ENCODE measurements at places on chromosomes 6 and 20.

DNA sequence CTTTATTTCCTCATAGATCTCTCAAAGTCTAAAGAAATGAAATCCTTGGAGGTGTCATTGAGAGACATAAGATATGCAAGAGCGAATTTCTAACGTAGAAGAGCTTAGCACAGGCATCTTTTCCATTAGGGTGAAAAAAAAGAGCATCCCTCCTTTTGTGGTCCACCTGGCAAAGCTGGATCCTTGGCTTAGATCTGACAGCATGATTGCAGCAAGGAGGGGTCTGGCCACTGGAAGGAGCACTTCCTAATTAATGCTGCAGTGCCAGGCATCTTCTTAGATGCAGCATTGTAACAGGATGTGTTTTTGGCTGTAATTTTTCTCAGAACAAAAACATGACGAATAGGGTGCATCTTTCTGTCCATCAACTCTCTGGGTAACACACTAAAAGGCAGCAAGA is 60.1 kb upstream of the TFAP2D start:
- no peak for DNase-seq

GRCh38 chr6:95973976-95974375 is 41.8 kb upstream of the FUT9 start:
- no peak for DNase-seq

GRCh38 chr6:126388104-126388598 is 48.2 kb downstream of the CENPW start:
- no peak for DNase-seq

DNA sequence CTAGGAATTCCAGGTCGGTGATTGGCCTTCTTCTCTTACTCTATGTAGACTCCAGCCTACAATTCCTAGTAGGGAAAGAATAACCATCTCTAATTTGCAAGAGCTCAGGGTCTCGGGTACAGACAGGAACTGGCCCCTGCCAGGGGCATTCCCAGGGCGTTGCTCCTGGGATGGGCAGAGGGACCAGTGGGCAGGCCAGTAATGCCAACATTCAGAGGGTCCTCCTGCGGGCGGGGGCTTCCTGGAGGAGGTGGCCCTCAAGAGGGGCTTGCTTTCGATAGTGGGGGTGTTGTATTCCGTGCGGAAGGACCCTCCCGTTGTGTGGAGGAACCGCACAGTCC is 129.8 kb upstream of the PRND start:
- DNase-seq: no peak

- no peak for DNase-seq
Observed at GRCh38 chr20:15570156-15570555, 1003.1 kb downstream of the KIF16B start.

DNA sequence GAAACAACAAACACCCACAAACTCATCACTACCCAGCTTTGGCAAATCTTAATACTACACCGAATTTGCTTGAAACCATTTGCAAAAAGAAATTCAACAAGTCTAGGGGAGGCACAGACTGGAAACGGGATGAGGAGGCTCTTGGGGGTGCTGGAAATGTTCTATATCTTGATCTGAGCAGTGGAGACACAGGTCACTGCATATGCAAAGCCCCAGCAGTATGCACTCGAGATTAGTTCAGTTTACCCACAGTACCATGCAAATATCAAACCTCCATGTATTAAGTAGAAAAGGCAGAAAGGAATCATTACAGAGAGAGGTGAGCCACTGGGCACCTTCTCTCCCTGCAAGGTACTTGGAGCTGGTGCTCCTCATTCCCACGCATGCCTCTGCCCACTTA is 75.9 kb downstream of the PREX1 start:
- DNase-seq: no peak

DNA sequence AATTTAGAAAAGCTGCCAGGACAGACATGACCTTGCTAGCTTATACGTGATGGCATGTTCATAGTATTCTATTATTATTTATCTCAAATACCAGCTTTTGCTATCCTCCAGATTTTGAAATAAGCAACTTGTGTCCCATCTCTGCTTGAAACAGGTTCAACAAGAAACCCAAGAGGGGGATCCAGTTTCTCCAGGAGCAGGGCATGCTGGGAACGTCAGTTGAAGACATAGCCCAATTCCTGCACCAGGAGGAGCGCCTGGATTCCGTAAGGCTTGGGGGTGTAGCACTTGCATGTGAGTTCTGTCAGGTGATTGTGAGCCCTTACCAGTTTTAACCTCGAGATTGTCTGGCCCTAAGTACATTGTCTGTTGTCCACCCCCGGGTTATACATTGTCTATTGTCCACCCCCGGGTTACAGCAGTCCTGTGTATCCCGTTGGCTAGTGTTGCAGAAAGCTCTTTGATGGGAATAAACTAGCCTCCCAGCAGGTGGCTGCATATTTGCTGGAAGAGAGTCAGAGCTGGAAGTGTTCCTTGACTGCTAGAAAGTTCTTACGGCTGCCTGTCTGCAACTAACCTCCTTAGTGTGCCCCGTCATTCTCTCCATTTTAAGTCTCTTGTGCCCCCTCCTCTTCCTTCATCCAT is 61.4 kb upstream of the CSE1L start:
- no peak for DNase-seq

DNA sequence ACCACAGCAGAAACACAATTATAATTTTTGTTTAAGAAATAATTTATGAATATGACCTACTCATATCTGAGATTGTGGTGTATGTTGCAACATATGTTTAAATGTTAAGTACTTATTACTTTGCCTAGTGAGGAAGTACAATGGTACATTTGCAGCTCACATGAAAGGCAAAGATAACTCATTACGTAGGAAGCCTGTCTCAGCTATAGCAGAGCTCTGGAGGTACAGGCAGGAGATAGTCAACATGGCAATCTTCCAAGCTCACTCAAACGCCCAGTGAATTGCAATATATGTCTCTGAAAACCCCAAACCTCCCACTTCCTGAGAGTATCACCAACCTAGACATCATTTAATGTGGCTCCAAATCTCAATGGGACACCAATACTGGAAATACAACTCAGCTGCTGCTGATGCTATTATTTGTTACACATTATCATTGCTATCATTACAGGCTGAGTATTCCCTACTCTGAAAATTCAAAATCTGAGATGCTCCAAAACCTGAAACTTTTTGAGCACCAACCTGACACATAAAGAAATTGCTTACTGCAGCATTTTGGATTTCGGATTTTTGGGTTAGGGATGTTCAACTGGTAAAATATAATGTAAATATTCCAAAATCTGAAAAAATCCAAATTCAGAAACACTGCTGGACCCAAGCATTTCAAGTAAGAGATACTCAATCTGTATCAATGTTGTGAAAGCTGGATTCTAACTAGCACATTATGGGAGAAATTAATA is 25.1 kb upstream of the GSTA4 start:
- DNase-seq: no peak

GRCh38 chr6:111537528-111537920 is 54.5 kb upstream of the REV3L start:
- no peak for DNase-seq

DNA sequence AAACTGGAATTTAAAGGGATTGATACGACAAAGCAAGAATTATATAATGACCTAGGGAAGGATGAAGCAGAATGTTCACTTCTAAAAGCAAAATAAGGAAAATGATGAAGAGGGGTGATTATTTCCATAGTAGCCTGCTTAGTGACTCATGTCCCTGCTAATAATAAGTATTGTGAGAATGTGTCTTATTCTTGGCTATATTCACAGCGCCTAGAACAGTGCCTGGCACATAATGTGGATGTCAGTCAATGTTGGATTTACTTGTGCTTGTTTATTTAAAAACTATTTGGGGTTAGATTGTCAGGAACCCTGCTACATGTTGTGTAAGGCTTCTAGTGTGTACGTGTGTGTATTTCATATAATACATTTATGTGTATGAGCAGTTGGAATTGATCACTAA is 85.1 kb downstream of the ZFAND3 start:
- DNase-seq: no peak

- no peak for DNase-seq
Observed at GRCh38 chr6:45436544-45437438, 59.1 kb upstream of the SUPT3H start.

GRCh38 chr6:125596020-125596419 is 153.4 kb upstream of the HEY2 start:
- DNase-seq: no peak

DNA sequence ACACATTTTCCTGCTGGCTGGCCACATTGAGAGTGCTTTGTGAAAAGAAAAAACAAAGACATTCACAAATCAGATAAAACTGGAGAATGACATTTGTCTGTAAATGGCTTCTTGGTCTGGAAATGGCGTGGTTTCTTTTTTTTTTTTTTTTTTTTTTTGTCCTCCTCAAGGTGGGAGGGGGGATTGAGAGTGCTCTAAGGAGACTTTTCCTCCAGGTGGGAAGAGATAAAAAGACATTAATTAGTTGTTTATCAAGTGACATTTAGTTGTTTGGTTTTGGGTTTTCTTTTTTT is 40.4 kb downstream of the GNAS start:
- no peak for DNase-seq

DNA sequence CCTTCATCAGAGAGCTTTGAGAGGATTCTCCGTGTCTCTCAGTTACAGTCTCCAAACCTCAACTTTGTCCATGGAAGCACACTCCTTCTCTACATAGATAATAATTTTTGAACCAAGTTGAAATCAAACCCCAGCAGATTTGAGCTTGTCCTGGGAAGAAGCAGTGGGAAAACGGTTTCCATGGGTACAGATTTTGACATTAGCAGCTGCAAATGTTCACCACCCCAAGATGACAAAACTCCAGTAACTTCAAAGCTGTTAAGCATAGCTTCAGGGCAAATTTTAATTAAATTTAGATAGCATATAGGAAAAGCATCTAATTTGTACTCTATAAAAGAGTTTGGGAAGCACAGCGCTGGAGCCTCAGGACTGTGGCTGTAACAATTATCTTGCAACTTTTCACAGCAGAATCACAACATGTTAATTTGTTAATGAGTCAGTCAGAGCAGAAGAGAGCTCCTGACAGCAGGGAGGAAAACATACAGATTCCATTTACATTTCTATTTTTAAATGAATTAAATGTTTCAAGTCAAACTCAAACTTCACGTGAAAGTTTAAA is 240.7 kb downstream of the BMP7 start:
- no peak for DNase-seq

DNA sequence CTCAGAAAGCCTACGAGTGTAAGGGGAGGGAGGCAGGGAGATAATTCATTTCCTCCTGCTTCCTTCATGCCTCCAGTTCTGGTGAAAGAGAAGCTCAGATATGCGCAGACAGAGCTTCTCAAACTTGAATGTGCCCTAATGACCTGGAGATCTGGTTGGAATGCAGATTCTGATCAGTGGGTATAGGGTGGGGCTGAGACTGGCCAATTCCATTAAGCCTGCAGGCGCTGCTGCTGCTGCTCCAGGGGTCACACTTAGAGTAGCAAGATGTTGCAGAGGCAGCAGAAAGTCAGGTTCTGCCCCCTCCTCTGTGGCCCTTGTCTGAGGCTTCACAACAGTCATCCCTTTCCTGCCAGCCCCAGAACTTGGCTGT is 161.0 kb downstream of the DHX35 start:
- DNase-seq: no peak

DNA sequence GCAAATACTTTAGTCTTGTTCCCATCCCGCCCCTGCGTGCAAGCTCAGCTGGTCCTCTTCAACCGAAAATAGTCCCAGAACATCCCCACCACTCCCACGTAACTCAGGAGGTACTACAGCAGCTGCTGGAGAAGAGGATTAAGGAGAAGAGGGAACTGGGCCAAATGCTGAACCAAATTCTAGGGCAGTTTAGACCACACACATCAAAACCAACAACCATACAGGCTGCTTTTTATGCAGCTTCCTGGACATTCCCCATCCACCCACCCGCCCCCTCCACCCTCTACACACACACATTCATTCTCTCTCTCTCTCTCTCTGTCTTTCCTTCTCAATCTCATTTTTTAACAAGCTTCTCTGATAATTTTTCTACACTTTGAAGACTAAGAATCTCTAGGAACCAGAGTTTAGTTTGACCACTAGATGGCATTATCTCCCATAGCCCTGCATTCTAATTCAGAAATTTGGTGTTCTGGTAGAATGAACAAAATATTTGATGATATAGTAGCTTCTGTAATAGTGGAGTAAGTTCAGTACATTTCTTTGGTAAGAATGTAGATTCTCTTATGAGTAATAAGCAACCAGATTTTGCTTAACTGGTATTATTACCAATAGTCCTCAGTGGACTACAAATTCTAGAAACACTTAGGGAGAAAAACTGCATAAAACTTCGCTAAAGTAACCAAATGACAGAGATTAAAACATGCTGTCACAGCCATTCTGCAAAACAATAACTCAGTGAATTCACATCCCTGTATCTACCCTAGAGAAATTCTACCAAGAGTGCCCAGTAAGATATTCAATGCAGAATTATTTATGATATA is 52.1 kb upstream of the BEND6 start:
- DNase-seq: no peak

DNA sequence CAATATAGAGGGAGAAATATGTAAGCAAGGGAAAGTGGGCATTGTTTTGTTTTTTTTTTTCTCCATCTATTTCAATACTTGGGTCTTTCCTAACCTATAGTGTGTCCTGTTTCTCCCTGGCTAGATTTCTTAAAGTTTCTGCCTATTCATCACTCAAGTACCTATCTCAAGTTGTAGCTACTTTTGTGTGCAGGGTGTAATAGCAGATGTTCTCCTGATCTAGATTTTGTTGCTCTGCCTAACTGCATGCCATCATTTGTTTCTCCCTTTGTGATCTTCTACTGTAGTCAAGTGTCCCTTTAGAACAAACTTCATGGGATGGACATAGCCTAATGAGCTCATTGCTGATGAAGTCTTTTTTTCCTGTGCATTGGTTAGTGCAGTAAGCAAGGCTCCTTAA is 45.8 kb downstream of the TOP1 start:
- DNase-seq: no peak

Data from GM12891 (cell line).